ENCODE measurements at places on chromosomes 1 and 21.

DNA sequence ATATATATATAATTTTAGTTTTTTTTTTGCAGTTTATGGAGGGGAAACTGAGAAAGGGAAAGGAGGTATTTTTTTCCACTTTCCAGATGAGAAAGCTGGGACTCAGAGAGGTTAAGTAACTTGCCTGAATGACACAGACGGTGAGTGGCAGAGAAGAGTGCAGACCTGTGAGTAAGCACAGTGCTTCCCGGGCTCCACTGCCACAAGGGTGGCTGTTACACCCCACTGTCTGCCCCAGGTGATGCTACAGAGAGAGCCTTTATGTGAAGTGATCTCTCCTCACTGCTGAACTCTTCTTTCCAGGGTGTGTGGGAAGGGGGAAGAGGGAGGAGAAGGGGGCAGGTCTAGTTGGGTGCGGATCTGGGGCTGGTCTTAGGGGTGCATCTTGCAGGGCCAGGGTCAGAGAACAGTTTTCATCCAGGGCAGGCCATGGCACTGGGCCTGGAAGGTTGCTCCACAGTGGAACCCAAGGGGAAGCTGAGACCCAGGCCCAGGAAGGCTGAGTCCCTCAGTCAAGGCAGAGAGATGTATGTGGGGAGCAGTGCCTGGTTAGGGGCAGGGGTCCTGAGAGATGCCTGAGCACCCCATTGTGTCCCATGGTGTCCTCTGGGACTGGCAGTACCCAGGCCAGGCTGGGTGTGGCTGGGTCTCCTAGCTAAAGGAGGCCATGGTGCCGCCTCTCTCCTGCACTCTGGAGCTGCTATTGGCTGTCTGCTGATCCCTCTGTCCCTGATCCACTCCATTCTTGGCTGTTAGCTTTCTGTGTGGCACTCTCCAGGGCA lies 357.5 kb downstream of the PTPRU start:
- no peaks in the 10 kb centered on the region for H3K36me3 ChIP-seq
- peaks cover 49% of the 10 kb centered on the region for H3K27me3 ChIP-seq
- no peak overlapping the region for H3K4me3 ChIP-seq
- DNase-seq, result no peak
- H3K4me1 ChIP-seq, result no peaks in the 10 kb centered on the region

GRCh38 chr1:41515131-41515678 lies 30.7 kb upstream of the EDN2 start:
- H3K27me3 ChIP-seq, result no peaks in the 10 kb centered on the region
- no peak for DNase-seq
- H3K36me3 ChIP-seq, result peaks cover 9% of the 10 kb centered on the region
- H3K4me1 ChIP-seq, result peaks cover 15% of the 10 kb centered on the region

DNA sequence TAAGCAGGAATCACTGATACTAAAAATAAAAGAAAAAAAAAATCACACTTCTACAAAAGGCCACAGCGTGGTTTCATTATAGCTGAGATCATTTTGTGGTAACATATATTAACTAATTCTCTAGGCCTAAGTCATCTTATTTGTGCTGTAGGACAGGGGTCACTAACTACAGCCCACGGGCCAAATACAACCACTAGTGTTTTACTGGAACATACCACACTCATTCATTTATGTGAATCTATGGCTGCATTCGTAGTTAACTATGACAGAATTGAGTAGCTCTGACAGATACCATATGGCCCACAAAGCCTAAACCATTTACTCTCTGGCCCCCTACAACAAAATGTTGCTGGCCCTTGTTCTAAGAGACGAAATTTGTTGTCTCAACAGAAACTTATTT lies 224.4 kb downstream of the VAV3 start:
- peaks cover 3% of the 10 kb centered on the region for H3K36me3 ChIP-seq
- H3K4me1 ChIP-seq, result peaks cover 8% of the 10 kb centered on the region
- DNase-seq, result no peak
- H3K27me3 ChIP-seq, result no peaks in the 10 kb centered on the region
- H3K27ac ChIP-seq, result no peak overlapping the region
- H3K4me3 ChIP-seq, result no peak overlapping the region

GRCh38 chr1:77543822-77544448 lies 138.5 kb downstream of the ZZZ3 start:
- no peaks in the 10 kb centered on the region for H3K4me1 ChIP-seq
- no peak overlapping the region for H3K27ac ChIP-seq
- no peaks in the 10 kb centered on the region for H3K27me3 ChIP-seq
- DNase-seq, result no peak
- H3K36me3 ChIP-seq, result peaks cover 3% of the 10 kb centered on the region

- H3K4me1 ChIP-seq, result peaks cover 19% of the 10 kb centered on the region
- no peak for DNase-seq
- no peak overlapping the region for H3K27ac ChIP-seq
- peaks cover 2% of the 10 kb centered on the region for H3K36me3 ChIP-seq
- H3K27me3 ChIP-seq, result peaks cover 22% of the 10 kb centered on the region
These were observed 55.5 kb upstream of the DNAJC6 start for GRCh38 chr1:65253800-65254319.

- H3K4me1 ChIP-seq, result no peaks in the 10 kb centered on the region
- H3K36me3 ChIP-seq, result peaks cover 3% of the 10 kb centered on the region
- no peak overlapping the region for H3K27ac ChIP-seq
- H3K27me3 ChIP-seq, result no peaks in the 10 kb centered on the region
- no peak overlapping the region for H3K4me3 ChIP-seq
- DNase-seq, result no peak
These were observed 56.2 kb upstream of the NUF2 start for GRCh38 chr1:163265547-163265946.

GRCh38 chr1:175863299-175864050 lies 120.1 kb upstream of the TNR start:
- no peaks in the 10 kb centered on the region for H3K36me3 ChIP-seq
- H3K4me1 ChIP-seq, result peaks cover 2% of the 10 kb centered on the region
- H3K4me3 ChIP-seq, result no peak overlapping the region
- H3K27ac ChIP-seq, result no peak overlapping the region
